ENCODE measurements at places on chromosomes 12 and 14. TPM values are rescaled to one million over a fixed set of nuclear protein-coding genes. Genes with fewer than 3 reads are reported as not detected.

GRCh38 chr12:34341362-34341733, 319.1 kb downstream of the ALG10 start:
- DNase-seq = no peak

- DNase-seq = no peak
These were observed 76.4 kb upstream of the GALNT9 start for GRCh38 chr12:132405742-132406251.

DNA sequence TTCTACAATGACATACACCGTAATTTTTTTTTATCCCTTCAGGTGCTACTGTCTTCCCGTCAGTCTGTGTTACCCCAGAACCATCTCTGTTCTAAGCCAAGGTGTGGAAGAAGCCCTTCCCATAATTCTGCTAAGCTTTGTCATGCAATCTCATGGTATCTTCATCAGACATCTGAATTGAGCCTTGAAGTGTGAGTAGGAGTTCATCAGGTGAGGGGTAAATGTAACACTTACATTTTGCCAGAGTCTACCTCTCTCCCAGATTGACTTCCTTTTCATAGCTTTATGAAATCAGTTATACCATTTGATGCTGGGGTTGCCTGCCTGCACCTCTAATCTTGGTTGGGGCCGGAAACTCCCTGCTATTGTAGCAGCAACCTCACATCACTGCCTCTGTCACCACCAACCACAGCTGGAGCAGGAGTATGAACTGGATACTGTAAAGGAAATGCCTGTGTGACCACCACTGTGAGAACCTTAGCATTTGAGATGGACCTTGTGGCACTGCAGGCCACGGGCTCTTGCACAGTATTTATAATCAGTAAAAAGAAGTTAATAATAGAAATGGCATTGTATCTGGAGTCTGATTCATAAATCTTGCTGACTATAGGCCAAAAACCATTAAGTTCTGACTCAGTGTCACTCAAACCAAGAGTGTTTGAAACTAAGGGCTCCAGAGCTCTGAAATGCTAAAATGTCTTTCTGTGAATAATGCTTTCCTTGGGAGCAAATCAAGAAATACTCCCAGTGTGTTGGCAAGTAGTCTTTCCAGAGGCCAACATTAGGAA, 58.7 kb upstream of the STK38L start:
- DNase-seq = peak; percentile 71

DNA sequence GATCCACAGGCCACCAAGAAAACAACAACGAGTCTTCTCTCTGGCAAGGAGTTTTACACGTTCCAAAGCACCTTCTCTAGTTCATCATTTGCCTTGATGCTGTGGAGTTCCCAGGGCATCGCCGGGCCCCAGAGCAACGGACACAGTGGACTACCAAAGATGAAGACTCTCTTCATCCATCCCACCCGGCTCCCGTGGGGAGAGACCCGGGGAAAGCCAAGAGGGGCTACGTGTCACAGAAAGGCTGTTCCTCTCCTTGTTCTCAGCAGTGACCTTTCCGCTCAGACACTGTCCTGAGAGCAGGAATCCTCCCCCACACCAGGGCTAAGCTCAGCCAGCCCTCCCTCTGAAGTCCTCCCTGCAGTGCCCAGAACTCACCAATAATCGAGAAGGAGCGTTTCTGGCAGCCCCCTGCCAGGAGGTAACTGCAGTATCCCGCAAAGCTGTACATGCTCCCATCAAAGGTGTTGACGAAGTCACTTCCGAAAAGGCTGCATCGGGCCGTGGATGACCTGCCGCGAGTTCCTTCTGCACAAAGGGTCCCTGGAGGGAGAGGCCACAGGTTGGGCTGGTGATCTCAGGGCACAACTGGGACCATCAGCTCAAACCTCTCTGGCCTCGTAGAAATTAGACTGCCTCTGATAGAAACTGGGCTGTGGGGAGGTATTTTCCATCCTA, 3.5 kb downstream of the VWF start:
- no peak for DNase-seq

GRCh38 chr12:51836041-51836826, 12.3 kb downstream of the FIGNL2 start:
- DNase-seq = peak; percentile 80

DNA sequence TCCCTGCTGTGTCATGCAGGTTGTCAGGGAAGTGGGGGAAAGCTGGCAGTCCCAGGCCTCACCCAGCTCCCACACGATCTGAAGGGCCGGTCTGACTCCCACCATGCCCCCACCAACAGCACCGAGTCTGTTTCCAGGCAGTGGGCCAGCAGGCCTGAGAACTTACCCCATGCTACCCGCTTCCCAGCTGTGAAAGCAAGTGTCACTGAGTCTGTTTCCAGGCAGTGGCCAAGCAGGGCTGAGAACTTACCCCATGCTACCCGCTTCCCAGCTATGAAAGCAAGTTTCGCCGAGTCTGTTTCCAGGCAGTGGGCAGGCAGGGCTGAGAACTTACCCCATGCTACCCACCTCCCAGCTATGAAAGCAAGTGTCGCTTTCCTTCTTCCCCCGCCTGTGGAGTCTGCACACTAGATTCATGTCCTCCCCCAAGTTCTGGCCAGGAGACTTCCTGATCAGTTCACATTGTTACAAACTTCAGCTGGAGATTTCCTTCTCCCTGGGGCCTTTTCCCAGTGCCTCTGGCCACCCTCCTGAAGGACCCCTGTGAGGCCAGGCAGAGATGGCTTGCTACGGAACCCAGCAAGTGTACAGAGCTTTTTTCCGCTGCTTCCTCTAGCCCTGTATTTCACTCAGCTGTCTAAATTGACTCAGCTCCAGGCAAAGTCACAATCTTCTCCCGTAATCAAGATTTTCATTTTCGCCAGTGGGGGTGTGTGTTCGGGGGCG, 435.4 kb downstream of the TMTC2 start:
- no peak for DNase-seq

Gene MYL2
- 24.6 TPM for total RNA-seq

Gene KCNH5
- total RNA-seq = not detected

GRCh38 chr14:76829650-76830421, 3.6 kb downstream of the LRRC74A start:
- peak; percentile 83 for DNase-seq

- DNase-seq = peak; percentile 64
These were observed 11.8 kb downstream of the COPS7A start for GRCh38 chr12:6735448-6736191.

DNA sequence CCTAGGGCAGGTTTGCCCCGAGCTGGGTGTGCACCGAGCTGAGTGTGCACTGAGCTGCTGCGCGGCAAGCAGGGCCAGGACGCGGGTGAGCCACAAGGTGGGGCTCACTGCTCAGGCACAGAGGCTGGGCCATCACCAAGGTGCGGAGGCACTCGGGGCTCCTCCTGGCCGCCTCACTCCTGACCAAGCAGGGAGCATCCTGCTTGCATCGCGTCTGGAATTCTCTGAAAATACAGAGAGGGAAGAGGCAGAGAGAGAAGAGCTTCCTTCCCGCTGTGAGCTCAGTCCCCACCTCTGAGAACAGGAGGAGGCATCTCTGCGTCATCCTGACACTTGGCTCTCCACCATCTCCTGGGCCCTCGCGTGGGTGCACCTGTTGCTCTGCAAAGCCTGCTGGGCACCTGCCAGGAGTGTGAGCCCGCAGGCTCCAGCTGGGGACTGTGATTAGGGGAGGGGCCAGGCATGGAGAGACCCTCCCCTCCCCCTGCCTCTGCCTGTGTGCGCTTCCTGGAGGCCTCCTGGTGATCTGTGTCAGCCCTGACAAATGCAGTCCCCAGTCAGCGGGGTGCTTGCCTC, 116.3 kb downstream of the GLT1D1 start:
- peak; percentile 8 for DNase-seq

GRCh38 chr12:130879212-130879686, 7.4 kb downstream of the RAN start:
- no peak for DNase-seq

Gene TMEM179
- not detected for total RNA-seq

DNA sequence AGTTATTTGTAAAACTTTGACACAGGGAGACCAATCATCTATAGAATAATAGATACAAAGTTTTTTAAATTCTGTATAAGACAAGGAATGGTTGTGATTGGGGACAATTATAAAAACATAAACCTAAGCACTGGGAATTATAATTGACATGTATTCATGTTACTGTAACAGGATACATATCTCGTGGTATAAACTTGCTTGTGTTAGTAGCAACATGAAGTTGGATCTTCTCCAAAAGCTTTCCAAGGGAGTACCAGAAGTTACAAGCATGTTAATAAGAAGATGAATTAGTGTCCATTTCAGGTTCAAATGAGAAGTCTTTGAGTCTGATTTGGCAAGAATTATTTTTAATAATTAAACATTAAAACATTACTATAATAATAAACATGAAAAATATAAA, 42.2 kb downstream of the CDKL1 start:
- DNase-seq = peak; percentile 74

Gene DHRS2
- 1.2 TPM for total RNA-seq

Gene SYT10
- total RNA-seq = not detected

- DNase-seq = no peak
These were observed 18.5 kb upstream of the KLRD1 start for GRCh38 chr12:10289005-10289754.

DNA sequence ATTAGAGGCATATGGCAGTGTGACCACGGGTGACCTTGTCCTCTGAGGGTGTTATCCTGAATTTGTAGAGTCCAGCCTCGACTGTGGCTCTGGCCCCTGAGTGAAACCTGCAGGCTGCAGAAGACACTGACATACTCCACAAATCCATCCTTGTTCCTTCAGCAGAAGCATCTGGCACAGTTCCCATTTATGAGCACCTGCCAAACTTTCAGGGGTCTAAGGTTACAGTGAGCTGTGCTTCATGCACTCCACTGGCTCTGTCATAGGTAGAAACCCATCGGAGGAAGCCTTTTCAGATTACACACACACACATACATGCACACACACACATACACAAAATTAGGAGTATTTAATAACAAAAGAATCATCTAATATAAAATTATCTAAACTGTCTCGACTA, 13.6 kb upstream of the NUAK1 start:
- no peak for DNase-seq

Gene SERPINA5
- not detected for total RNA-seq

Gene AJUBA
- total RNA-seq = 150 TPM

- DNase-seq = peak; percentile 19
These were observed 525.2 kb upstream of the CCDC196 start for GRCh38 chr14:65961004-65961403.
